ENCODE measurements at places on chromosomes 5 and 9.

- DNase-seq: no peak
Observed at GRCh38 chr9:102728946-102729345, 266.2 kb upstream of the CYLC2 start.

DNA sequence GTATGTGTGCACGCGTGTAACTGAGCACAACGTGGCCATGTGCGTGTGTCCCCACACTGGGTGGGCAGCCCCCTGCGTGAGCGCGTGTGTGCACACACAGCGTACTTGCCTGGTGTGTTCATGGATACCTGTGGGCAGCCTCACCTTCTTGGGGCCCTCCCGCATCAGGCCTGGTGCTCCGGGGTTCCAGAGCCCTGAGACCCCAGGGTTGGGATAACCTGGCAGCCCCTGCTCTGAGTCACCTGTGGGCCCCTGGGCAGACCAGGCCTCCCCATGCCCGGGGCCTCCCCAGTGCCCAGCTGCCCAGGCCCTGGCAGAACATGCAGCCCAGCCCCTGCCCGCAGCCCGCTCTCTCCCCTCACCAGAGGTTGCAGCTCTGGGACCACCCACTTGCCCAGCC is 25.2 kb downstream of the LHX3 start:
- DNase-seq: no peak

DNA sequence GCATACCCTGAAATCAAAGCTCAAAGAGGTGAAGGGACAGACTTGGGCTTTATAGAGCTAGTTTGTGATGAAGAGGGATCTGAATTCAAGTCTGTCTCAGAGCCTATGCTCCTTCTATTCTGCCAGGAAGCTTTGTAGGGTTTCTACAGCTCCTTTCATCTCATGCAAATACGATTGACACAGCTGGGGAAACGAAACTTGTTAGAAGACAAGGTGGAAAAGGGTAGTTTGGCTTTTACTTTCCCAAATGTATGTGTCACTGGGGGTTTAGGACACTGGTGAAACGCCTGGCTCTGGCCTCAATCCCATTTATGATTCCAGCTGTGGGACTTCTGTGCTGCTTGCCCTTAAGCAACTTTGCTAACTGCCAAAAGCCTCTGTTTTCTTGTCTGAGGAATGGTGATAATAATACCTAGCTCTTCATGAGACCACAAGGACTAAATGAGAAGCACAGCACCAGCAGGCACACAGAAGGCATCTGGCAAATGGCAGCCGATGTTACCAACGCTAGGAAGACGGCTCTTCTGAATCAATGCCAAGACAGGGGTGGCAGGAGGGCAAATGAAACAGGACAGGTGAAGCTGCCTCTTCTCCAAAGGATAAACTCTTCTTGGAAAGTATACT is 70.3 kb upstream of the EQTN start:
- DNase-seq: no peak

GRCh38 chr9:130556396-130557076 is 22.8 kb upstream of the FUBP3 start:
- no peak for DNase-seq

DNA sequence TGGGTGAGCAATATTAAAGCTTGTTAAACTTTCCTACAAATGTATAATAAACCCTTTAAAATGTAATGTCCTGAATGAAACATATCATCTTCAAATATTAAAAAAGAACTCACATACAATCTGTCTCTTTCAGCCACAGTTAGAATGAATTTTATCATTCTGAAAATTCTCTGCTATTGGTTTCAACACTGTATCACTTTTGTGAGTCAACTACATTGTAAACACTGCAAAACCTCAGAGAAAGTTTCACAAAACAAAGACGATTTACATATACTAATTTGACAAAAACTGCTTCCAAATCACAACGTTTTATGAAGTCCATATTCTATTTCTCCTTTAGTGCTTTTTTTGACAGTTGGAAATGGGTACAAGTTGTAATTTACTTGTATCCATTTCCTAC is 1032.0 kb upstream of the DMAC1 start:
- no peak for DNase-seq

- DNase-seq: no peak
Observed at GRCh38 chr5:76406014-76406413, 2.9 kb downstream of the IQGAP2 start.

DNA sequence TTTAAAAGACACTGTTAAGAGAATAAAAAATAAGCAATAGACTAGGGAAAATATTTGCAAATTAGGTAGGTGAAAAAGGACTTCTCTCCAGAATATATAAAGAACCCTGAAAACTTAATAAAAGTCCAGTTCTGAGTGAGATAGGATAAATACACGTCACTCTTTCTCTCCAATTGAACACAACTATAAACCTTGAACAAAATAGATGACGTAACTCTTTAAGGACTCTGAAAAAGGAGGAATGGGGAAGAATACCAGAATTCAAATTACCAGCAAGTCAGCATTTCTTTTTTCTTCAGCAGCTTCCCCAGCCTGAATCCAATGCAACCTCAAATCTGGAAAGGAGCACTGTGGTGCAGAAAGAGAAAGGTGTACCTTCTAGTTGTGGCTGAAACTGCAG is 6.8 kb upstream of the WDR41 start:
- DNase-seq: no peak

DNA sequence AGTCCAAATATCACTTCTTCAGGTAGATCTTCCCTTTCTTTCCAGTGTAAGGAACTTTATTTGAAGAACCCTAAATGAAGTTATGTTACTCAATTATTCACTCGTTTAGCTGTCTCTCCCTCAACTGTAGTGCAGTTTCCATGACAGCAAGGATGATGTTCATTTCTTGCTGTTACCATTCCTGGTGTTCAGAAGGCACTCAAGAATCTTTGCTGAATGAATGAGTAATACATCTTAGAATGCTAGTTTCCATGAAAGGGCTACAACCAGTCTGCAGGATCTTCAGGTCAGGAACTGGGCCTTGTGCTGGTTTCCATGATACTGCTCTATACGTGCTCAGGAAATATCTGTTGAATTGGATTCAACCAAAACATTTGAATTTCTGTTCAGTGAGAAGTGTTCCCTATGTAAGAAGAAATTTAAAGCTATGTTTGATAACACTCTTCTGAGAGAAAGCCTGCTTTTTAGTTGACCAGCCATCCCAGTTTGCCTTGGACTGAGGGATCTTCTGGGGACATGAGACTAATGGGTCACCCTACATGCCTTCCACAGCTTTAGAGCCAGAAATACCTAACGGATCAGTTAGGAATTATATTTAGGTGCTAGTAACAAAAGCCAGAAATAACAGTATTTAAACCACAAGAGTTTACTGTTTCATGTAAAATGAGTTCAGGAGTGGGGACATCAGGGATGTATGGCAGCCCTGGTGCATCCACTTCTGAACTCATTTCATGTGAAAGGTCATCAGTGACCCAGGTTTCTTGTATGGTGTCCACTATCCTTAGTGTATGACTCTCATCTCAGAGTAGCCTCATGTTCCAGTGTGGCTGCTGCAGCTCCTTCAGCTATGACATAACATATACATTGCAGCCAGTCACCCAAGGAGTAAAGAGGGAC is 500.1 kb upstream of the SGCD start:
- DNase-seq: no peak

DNA sequence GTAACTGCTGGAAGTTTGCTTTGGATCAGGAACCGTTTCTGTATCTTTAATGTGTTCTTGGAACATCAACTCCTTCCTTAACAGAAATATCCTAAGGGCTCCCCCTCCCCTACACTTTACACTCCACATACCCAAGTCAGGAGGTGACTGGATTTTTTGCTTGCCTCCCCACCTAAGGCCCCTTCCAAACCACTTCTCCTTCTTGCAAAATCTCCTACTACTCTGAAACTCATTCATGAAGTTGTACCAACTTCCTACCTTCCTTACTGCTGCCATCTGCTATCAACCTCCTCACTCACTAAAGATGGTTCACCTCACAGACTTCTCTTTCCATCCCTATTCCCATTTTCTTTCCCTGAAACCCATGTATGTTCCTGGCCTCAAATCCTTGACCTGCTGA is 16.1 kb downstream of the TXN start:
- DNase-seq: no peak

DNA sequence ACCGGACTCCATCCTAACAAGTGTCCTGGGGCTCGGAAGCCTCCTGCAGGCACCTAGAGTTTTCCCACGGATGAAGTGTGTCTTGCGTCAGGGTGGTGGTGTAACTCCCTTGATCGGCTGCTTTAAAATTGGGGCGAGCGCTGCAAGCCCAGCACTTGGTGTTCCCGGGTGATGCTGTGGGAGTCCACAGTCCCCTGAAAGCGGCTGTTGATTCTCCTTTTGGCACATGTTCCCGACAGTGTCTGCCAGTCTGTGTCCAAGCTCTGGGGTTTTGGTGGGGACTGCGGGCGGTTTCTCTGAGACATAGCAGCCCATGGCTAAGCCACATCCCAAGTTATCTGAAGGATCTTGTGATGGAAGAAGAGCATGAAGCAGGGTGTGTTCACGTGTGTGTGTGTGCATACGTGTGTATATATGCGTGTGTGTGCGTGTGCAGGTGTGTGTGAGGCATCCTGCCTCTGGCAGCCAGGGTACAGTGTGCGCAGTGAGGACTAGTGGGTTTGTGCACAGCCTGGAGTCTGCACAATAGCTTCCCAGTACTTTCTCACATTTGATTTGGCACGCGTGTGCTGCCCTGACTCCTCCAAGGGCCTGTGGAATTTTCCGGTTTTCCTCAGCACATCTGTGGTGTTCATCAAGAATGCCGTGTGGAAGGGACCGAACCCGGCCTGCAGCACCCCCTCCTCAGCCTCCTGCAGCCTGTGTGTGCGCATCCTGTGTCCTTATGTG is 16.9 kb downstream of the SLC25A48 start:
- no peak for DNase-seq

DNA sequence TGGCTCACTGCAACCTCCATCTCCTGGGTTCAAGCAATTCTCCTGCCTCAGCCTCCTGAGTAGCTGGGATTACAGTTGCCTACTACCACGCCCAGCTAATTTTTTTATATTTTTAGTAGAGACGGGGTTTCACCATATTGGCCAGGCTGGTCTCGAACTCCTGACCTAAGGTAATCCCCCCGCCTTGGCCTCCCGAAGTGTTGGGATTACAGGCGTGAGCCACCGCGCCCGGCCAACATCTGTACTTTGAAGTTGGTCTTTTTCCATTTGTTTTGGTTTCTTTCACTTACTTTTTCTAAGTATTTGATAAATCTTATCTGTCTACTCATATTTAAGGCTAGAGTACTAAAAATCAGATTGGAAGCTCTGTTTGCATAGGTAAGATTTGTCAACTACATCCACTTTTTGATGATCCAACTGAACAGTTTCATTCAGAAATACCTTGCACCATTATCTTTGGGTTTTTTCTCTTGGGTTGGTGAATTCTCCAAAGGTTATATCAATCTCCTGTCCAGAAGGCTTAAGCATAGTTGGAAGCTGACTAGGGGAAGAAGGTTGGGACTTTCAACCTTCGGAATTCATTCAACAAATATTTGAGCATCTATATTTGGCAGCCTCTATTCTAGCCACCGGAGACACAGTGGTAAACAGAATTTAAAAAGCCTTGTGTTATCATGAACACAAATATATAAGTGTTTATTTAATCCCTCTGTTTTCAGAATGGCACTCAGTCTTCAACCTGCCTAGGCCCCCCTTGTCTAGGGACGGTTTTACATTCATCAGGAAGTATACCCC is 489.1 kb downstream of the RAB3C start:
- DNase-seq: no peak

- DNase-seq: no peak
Observed at GRCh38 chr9:15743512-15743911, 190.7 kb downstream of the CCDC171 start.

DNA sequence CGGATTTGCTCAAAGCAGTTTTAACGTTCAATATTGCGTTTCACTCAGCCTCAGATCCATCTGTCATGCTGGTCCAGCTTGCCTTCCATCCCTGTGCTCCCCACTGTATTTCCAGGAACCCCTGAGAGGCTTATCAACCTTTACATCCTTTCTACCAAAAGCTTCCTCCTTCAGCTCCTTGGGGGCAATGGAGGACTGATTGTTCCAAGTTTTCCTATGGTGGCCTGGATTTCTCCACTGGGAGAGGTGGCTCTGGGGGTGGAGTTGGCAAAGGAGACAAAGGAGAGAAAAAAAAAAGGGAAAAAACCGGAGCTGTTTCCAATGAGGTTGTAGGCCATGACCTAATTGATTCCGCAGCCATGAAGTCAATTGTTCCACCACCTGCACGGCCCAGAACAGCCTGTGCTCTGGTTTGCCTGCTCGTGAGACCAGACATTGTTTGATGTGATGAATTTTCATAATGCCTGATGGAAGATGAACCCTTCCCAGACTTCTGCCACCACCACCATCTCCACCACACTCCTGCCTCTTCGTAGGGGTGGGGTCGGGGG is 54.1 kb downstream of the ABLIM3 start:
- no peak for DNase-seq

GRCh38 chr9:137007816-137008270 is 11.5 kb upstream of the CLIC3 start:
- DNase-seq: no peak

GRCh38 chr5:15734058-15734457 is 234.1 kb downstream of the FBXL7 start:
- no peak for DNase-seq

DNA sequence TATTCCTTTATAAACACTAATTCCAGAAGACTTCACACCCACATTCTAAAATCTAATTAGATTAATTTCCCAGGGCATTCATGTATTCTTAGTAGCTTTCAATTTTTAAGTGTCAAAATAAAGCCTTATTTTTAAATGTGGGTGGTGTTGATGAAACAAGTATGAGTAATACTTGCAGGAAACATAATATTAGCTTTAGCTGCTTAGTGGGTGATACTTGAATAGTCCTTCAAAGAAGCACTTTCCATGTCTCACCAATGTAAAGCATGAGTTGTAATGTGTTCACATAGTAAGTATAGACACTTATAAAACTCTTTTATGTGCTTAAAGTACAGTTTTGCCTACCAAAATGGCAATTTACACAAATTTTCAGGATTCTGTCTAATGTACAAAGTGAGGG is 6.9 kb downstream of the FNBP1 start:
- DNase-seq: no peak

DNA sequence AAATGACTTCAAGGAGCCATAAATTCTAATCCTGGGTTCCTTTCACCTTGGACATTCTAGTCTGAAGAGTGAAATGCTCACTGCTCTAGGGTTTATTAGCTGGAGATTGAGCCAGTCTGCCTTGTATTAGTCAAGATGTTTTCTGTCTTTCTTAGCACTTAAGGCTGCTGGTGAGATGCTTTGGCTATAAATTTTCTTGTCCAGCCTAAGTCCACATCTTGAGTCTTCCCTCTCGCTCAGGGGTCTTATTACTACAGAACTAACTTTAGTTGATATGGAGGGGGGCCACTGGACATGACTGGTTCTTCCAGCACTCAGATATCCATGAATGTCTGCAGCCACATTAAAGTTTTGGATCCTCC is 316.4 kb downstream of the ARHGAP26 start:
- no peak for DNase-seq

DNA sequence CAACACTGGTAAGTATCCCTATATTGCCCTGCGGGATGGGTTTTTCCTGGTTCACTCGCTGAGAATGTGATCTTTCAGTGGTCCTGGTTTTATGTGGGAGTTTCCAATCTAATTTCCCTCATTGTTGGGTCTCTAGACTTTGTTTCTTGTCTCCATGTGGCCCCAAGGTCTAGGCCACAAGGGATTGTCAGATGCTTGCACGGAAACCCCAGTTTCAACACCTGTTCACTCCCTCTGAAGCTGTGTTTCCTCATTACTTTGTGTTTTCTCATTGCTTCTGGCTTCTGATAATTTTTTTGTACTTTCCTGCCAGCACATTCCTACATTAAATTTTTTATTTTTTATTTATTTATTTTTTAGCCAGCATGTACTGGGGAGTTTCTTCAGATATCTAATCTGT is 191.5 kb downstream of the TTLL11 start:
- no peak for DNase-seq

Data from lower lobe of right lung (tissue), 2 donors.